Renal cortex interstitium (tissue), 15 donors: ENCODE measurements at places on chromosomes 5 and 9.

DNA sequence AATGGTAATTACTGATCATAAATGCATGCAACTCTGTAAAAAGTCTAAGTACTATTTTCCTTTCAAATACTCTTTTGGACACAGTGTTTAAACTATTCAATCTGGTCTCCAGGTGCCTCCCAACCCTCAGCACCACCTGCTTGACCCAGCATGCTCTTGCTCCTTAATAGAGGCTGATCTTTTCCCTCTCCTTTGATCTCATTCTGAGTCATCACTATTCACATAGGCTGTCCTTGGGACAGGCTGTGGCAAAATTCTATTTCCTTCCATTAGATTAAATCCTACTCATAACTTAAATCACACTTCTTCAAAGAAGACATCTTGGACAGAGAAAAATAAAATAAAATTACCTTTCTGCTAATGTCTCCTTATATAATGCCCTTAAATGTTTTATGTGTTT, 199.4 kb upstream of the ST8SIA4 start:
- no peak for DNase-seq

- DNase-seq, result no peak
Measured at GRCh38 chr5:134506054-134507039, 19.1 kb upstream of the JADE2 start.

GRCh38 chr5:150213530-150213929, 23.7 kb downstream of the SLC6A7 start:
- no peak for DNase-seq

DNA sequence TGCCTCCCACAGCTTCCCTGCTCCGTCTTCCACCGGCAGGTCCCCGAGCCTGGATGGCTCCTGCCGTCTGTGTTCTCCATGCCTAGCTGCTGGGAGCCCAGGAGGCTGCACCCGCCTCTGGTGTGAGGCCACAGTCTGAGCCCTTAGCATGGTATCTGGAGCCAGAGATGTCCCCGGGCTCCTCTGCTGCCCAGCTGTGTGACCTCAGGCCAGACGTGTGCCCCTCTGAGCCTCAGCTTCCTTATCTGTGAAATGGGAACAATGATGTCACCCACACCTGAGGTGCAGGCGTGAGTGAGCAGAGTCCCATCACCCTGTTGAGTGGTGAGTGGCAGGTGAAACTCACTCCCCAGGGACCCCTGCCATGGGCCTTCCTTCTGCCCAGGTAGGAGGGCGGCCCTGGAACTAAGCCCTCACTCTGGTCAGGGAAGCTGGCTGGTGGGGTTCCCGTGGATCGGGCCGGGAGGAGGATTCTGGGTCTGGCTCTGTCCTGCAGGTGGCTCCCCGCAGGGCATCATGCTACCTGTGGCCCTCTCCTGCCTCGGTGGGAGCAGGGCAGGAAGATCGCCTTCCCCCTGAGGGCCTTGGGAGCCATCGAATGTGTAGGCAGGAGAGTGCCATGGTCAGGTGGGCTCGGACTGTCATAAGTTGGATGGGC, 239.0 kb downstream of the PBX3 start:
- DNase-seq, result no peak

DNA sequence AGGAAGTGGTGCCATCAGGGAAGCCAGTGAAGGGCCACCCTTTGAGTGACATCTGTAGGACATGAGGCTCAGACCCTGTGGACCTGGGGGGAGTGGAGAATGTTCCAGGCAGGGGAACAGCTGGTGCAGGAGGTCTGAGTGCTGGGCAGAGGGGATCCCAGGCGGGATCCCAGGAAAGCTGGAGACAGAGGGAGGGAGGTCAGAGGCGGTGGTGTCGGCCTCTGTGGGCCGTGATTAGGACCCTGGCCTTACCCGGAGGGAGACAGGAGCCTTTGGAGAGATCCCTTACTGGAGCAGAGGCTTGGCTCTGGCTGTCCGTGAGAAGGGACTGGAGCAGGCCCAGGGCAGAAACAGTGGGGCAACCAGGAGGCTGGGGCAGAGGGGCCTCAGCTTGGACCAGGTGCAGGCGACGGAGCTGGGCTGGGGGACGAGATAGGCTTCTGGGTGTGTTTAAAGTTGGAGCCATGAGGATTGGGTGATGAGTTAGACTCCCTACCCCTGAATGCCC, 12.1 kb upstream of the GRHPR start:
- DNase-seq, result no peak

- DNase-seq, result no peak
Measured at GRCh38 chr5:126383246-126383645, 40.0 kb upstream of the GRAMD2B start.
